ENCODE measurements at places on chromosomes 7 and 10.

GRCh38 chr10:62250594-62251198 is 17.9 kb downstream of the RTKN2 start:
- no peak for DNase-seq

- DNase-seq = no peak
Observed at GRCh38 chr10:586151-586550, 103.3 kb downstream of the DIP2C start.

DNA sequence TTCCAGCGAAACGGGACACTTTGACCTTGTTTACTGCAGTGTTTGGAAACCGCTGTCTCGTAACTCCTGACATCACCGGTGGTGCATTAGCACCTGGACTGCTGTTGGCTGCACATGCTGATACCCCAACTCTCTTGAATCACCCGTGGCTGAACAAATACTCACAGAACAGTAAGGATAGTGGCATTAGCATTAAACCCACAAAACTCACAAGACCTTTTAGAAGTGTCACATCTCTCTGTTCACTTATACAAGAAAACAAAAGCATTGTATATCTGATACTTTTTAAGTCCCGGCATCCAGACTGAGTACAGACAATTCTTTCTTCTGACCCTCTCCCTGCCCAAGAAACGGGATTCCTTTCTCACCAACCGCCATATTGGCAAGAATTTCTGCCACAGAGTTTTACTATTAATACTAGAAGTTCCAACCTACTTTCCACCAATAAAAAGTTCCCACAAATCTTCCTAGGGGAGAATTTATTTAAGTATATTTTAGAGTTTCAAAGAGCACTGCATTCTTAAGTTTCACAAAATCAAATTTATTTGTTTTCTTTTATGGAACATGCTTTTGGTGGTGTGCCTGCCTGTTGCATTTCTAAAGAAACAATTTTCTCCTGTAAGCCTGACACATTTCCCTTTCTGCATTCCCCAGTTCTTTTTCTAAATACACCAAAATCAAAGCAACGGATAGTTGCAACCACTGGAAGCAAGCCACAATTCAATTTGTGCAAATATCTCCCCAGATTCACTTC is 208.4 kb upstream of the KLF14 start:
- DNase-seq = no peak

DNA sequence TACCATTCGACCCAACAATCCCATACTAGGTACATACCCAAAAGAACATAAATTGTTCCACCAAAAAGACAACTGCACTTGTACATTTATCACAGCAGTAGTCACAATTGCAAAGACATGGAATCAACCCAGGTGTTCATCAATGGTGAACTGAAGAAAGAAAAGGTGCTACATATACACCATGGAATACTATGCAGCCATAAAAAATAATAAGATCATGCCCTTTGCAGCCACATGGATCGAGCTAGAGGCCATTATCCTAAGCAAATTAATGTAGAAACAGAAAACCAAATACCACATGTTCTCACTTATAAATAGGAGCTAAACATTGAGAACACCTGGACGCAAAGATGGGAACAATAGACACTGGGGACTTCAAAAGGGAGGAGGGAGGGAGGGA is 79.3 kb upstream of the NEBL start:
- no peak for DNase-seq

DNA sequence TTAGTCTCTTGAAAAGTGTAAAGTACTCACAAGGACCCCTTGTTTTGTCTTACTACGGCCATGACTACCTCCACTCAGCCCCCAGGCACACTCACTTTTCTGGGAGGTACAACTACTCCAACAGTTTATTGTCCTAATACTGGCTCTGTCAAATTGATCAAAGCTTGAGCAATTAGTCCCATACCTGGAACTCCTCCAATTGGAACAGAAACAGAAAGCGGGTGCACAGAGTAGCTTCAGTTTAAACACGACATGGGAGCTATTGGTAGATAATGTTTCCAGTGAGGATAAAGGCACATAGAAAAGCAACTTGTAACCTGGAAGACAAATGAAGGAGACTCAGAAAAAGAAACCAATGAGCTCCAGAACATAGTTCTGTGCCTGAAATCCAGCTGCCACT is 7.7 kb upstream of the GPR37 start:
- no peak for DNase-seq

DNA sequence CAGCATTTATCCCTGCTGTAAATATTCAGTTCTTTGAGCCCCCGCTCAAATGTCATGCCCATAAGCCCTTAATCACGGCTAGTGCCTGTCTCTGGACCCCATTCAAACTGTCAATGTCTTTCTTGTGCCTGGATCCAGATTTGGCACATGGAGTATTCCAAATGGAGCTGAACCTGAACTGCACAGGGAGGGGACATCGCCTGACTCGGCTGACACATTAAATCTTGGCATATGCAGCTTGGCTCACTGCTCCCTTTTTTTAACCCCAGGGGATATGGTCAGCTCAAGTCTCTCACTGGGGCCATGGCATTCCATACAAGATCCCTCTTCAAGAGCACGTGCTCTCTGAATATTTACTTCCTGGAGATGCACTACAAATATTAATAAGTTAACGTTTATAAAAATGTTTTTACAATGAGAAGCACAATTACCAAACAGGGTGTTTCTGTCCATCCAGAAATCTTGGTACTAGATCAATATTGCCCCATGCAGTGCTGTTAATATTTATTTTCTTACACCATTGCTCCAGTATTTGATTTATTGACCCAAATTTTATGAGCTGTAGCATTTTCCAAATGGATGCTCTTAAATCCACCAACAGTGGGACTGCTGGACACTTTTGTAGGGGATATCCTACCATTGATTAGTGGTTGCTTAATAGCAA is 57.4 kb downstream of the FGFR2 start:
- no peak for DNase-seq

- no peak for DNase-seq
Observed at GRCh38 chr7:34104115-34104514, 198.8 kb downstream of the BMPER start.
